ENCODE measurements at places on chromosomes 3 and 15. TPM values are rescaled to one million over a fixed set of nuclear protein-coding genes. Genes with fewer than 3 reads are reported as not detected.

Gene ZDHHC19
- not detected for total RNA-seq

Gene MAGI1
- 28.9 TPM for total RNA-seq

Gene CDHR4
- not detected for total RNA-seq

Gene CCR1
- total RNA-seq = under 0.01 TPM

Gene CAMK2N2
- total RNA-seq = not detected
